ENCODE measurements at places on chromosomes 6 and 20.

DNA sequence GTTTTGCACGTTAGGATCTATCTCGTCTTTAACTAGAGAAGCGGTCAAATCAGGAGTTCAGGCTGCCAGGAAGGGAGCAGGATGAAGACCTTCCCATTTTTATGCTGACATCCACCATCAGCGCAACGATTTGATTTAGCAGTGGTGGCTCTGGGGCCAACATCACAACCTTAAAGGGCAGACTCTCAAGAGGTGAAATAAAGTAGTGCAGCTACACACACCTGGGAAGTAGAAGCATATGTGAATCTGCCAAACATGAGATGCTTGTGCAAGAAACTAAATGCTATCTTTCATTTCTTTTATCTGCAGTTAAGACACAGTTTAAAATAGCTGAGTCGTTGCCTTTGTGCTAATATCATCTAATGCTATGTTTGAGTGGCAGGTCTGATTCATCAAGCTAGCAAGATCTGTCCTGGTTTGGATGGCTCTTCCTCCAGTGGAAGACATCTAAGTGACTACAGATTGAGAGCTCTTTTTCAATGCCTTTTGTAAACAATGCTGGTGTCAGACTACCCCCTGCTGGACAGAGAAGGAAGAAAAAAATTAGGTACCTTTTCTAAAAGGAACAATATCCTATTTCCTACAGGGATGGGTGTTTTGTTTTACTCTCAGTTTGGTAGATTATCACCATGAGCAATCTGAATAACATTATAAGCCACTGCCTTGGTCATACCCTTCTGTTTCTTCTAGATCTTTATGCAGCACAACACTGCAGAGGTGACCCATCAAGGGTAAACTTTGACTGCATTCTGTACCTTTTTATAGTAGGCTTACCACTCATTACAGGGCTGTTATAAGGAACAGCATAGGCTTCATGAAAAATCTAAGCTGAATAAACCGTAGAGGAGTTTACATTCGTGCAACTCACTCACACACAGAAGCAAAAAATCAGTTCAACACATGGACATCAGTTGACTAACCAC lies 171.6 kb upstream of the FBXL4 start:
- no peak for DNase-seq

- DNase-seq = no peak
Measured at GRCh38 chr6:56856036-56856580, 98.8 kb upstream of the BEND6 start.

DNA sequence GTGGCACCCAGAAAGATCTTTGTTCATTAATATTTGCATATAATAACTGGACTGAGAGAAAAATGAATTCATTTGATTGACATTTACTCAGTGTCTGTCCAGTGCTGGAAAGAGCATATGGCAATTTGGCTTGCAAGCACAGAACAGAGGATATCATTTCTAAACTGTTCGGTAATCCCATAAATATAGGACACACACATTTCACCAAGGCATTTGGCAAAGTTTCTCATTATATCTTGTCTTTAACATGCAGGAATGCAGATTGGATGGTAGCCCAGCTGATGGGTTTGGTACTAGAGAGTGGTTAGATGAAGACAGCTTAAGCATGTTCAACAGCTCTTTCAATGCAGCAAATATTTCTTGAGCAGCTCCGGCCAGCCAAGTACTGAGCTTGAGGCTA lies 259.2 kb downstream of the PRKN start:
- no peak for DNase-seq

DNA sequence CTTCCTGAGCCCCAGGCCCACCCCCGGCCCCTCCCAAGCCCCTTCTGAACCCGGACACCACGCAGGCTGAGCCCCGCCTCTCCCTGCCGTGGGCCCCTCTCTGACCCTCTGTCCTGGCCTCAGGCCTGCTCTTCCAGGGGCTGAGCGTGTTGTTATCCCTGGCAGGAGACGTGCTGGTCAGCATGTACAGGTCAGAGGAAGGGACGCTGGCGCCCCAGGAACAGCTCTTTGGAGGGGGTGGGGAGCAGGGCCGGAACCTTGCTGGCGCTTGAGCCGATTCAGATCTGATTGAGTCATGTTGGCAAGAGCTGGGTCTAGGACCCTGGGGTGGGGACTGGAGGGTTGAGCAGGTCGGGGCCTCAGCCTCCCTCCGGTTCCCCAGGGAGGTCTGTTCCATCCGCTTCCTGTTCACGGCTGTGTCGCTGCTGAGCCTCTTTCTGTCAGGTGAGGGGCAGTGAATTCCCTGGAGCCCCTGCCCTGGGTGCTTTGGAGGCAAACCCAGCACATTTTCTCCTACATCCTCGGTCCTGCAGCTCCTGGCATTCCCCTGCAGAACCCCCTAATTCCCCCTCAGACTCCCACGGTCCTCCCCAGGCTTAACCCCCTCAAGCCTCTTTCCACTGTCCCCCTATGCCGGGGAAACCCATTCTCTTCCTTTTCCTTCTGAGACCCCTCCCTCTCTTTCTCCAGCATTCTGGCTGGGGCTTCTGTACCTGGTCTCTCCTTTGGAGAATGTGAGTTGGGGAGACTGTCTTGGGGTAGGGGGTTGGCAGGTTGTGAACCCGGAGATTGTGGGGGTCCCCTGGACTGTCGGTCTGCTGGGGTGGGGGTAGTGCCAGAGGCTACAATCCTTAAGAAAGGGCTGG lies 2.0 kb downstream of the SPAG4 start:
- peak; percentile 23 for DNase-seq

GRCh38 chr6:53162606-53163005 lies 14.0 kb upstream of the GCM1 start:
- DNase-seq = no peak

DNA sequence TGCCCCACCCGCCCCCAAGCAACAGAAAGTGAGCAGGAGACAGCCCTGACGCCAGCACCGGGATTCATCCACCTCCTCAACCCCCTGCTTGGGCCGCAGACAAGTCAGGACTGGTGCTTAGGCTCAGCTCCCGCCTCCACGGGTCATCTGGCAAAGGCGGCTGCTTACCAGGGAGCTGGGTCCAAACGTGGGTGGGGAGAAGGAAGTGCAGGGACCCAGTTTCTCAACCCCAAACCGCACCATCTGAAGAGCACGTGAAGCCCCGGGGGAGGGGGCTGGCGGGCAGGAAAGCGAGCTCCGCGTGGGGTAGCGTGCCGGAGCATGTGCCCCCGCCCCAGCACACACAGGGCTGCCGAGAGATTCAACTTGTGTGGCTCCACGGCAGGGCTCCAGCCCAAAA lies 87.2 kb downstream of the BMP7 start:
- no peak for DNase-seq

- DNase-seq = no peak
Measured at GRCh38 chr6:14442242-14442641, 324.7 kb downstream of the CD83 start.

DNA sequence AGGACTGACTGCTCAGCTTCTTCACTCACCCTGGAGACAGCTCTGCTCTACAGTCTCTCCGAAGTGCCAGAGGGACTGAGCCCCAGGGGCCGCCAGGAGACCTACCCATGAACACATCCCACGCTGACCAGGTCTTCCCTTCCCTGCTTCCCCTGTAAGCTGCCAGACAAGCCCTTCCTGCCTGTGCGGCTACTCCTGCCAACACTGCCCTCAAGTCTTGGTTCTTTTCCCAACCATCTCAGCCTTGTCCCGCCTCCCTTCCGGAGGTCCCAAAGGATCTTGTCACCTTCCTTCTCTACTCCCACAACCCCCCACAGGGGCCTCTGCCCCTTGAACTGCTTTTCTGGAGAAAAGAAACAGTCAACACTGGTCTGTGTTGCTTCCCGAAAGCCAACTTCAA lies 15.0 kb downstream of the CPNE5 start:
- DNase-seq = no peak

GRCh38 chr20:58251979-58252591 lies 23.6 kb upstream of the ANKRD60 start:
- DNase-seq = no peak

GRCh38 chr20:25077610-25078169 lies 4.3 kb downstream of the VSX1 start:
- DNase-seq = no peak

DNA sequence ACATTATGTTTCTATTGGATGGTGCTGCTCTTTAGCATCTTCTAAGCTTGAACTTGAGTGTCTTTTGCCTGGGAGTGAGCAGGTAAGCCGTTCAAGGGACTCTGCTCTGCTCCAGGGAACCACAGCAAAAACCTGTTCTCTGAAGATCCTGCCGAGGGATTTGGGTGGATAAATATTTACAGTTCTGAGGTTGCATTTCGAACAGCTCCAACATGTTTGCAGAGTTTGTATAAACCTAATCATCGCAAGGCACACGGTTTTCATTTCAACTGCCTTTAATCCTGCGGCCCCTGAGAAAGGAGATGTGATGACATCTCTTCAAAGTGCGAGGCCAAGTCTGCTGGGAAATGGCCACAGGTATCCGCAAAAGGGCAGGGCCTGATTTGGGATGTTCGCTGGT lies 293.4 kb downstream of the TFAP2C start:
- no peak for DNase-seq

DNA sequence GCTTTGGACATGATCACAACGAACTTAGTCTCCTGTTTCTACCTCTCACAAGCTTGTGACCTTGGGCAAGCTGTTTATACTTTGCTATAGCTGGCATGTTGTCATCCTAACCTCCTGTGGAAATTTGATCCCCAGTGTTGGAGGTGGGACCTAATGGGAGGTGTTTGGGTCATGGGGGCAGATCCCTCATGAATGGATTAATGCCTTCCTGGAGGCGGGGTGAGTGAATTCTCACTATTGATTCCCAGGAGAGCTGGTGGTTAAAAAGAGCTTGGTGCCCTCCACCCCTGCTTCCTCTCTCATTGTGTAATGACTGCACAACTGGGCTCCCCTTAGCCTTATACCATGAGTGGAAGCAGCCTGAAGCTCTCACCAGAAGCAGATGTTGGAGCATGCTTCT lies 228.9 kb downstream of the HIVEP2 start:
- DNase-seq = no peak

GRCh38 chr20:5000263-5001173 lies 792 bp downstream of the SLC23A2 start:
- DNase-seq = peak; percentile 6

- DNase-seq = no peak
Measured at GRCh38 chr6:159090530-159091480, 46.0 kb upstream of the TAGAP start.

- no peak for DNase-seq
Measured at GRCh38 chr20:54017846-54018245, 52.5 kb downstream of the BCAS1 start.

DNA sequence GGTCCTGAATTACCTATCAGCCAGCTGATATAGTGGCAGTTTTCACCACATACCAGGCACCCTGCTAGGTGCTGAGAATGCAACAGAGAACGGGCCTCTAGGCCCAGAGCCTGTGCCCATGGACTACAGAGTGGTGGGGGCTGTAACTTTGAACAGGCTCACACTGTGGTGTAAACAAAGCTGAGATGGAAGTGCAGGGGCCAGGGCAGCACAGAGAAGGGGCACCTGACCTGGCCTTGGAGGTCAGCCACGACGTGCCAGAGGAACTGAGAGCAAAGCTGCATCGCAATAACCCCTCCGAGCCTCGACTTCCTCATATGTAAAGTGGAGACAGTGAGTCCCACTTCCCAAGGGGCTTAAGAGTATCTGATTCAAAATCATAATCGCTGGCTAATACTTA lies 105.8 kb downstream of the MAFB start:
- DNase-seq = no peak

GRCh38 chr6:5086294-5086890 lies 1.3 kb downstream of the PPP1R3G start:
- no peak for DNase-seq

DNA sequence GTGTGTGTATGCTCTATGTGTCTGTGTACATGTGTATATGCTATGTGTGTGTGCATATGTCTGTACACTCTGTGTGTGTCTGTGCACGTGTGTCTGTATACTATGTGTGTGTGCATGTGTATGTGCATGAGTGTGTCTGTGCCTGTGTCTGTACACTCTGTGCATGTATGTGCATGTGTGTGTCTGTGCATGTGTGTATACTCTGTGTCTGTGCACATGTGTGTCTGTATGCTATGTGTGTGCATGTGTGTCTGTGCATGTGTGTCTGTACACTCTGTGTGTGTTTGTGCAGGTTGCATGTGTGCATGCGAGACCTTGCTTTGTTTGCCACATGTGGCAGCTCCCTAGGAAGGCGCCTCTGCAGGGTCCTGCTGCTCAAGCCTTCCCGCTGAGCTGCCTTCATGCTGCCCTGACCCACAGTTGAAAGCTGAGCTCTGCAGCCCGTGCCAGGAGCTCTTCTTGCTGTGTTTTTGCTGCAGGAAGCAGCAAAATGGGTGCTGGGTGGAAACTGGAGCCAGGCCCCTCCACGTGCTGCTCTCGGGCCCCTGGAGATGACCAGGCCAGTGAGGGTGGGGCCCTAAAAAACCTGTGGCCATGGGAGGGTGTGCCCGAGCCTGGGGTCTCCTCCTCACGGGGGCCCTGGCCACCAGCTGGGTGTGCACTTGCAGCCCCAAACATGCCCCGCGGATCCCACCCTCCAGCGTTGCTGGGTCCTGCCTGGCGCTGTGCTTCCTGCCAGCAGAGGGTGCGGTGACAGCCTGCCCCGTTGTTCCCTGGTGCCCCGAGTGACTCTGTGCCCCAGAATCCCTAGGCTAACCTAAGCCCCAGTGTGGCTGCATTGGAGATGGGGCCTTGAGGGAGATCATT lies 109.1 kb downstream of the DACT2 start:
- DNase-seq = no peak

GRCh38 chr6:139882977-139883728 lies 508.7 kb upstream of the CITED2 start:
- no peak for DNase-seq

GRCh38 chr20:63330084-63330760 lies 30.9 kb downstream of the CHRNA4 start:
- DNase-seq = no peak

- no peak for DNase-seq
Measured at GRCh38 chr6:44725070-44725469, 337.6 kb downstream of the CDC5L start.

GRCh38 chr6:90411292-90411781 lies 114.7 kb upstream of the BACH2 start:
- no peak for DNase-seq

GRCh38 chr20:46121184-46121930 lies 3.2 kb downstream of the CD40 start:
- no peak for DNase-seq

GRCh38 chr6:14759976-14760672 lies 485.7 kb upstream of the JARID2 start:
- DNase-seq = no peak

All from CD8-positive, alpha-beta memory T cell (primary cell).